ENCODE measurements at places on chromosomes 6 and 20.

DNA sequence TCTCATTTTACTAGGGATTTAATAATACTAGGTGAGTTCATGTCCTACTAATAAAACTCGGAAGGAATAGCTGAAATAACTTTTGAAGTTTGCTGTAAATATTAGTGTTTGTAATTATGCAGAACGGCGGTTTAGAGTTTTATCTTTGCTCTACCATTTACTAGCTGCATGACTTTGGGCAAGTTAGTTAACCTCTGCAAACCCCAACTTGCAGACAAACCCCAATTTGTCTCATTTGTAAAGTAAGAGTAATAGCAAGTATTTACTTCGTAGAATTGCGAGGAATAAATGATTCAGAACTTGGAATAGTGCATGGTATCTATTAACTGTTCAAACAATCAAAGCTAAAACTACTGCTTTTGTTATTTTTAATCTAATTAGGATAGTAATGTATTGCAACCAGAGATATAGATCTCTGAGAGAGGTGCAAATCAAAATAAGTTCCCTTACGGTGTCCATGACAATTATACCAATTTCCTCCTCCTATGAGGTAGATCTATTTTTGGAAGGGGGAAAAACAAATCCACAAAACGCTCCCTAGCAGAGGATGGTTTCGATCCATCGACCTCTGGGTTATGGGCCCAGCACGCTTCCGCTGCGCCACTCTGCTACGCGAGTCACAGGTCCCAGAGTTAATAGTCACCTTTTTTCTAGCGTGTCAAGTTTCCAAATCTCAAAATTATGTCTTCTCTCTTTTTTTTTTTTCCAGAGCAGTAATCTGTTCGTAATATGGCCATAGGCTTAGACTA lies 35.1 kb upstream of the BTN3A2 start:
- DNase-seq: peak; percentile 90

- no peak for DNase-seq
These were observed 54.9 kb upstream of the IER3 start for GRCh38 chr6:30799210-30799609.

DNA sequence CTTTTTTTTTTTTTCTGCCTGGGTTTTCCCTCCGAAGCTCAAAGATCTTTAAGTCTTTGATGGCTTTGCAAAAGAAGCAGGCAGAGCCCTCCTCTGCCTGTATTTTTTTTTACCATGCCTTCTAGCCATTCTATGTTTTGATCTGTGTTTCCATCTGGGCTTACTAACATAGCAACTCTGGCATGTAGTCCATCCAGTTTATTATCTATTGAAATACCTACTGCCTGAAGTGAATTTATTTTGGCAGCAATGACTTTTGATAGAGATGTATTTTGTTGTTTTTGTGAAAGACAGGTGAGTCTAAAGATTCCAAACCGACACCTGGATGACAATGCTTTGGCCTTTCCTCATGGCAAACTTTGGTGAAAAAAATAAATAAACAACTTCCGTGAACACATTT lies 1157.7 kb upstream of the MAP3K7 start:
- no peak for DNase-seq

GRCh38 chr6:14547284-14547998 lies 429.9 kb downstream of the CD83 start:
- DNase-seq: no peak

DNA sequence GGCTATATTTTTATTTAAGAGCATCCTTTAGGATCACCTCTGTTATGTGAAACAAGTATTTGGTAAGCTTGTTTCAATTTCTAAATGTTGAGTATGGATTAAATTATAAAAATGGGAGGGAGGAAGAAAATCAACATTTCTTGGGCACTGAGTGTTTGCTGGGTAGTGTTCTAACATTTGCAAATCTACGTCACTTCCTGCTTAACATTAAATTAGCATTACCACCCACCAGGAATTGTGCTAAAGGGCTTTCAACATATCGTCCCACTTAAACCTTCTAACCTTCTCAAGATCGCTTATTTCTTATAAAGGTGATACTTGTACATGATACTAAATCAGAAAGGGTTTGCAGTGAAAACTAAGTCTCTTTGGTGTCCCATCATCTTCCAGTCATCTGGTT lies 7.9 kb upstream of the TMEM217 start:
- DNase-seq: no peak

GRCh38 chr20:6525447-6526303 lies 241.8 kb upstream of the BMP2 start:
- DNase-seq: no peak

DNA sequence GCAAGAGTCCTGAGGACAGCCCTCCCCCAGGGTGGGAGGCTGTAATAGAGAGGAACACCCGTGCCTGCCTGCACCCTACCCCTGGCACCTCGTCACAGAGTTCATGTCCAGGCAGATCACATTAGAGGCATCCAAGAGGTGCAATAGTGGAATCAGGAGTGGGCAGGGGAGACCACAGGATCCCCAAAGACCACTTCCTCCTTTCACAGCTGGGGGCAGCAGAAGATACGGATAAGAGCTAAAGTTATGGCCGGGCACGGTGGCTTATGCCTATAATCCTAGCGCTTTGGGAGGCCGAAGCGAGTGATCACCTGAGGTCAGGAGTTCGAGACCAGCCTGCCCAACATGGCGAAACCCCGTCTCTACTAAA lies 1.5 kb upstream of the CAPN11 start:
- DNase-seq: no peak

DNA sequence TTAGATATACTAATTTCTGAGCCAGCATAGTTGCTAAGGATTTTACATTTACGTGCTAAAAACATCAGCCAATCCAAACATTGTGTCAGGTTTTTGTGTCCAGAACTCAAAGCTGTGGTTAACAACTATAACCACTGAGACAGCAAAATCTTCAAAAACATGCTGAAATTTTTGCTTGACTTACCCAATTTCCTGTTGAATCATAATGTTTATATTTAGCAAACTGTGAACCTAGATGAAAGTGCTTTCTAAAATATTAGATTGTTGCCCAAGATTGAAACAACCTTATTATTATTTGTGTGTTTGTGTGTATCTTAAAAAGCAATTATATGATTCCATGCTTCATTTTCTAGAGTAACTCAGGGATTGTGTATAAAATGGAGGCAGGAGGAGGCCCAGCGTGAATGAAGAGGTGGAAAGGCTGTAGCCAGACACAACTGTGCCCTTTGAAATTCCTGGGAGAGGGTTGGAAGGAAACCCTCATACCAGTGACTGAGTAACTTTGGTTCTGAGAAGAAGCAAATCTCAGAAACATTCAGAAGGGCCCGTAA lies 48.0 kb downstream of the ARMC2 start:
- DNase-seq: no peak

- DNase-seq: no peak
These were observed 17.4 kb upstream of the CSE1L start for GRCh38 chr20:49028684-49029083.

GRCh38 chr20:12821249-12821648 lies 187.5 kb upstream of the SPTLC3 start:
- no peak for DNase-seq
